ENCODE measurements at places on chromosomes 1 and 21.
A peak's percentile ranks its signal among the peaks of the same experiment; 100 is the strongest.

DNA sequence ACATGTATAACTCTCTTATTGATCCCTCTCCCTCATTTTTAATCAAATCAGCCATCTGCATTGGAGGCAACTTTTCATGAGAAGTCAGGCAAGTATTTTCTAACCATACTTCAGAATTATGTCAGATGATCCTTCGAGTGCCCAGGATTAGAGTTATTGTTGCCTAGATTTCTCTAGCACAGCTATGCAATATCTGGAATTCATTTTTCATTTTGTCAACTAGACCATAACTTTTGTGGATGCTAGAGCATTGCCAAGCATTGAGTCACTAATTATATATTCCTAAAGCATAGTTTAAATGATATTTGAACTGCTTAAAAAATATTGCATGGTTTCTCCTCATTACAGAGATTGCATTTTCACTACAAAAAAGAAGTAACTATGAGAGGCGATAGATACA lies 21.2 kb downstream of the HFM1 start:
- DNase-seq = no peak

GRCh38 chr1:148290881-148291280 lies 138.8 kb upstream of the NBPF11 start:
- DNase-seq = no peak

DNA sequence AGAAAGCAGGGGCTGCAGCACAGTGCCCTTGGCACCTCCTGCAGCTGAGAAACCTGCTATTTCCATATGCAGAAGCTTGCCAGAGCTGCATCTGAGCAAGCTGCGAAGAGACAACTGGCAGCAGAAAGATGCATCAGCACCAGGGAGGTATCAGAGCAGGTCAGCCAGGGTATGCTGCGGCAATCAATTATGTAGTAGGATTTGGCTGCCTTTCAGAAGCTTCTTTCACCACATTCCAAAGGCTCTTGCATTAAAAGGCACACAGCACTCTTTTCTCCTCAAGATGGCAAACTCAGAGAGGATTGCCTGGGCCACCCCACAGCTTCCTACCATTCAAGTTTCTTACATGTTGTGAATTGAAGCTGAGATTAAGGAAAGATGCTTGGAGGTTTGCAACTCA lies 47.6 kb upstream of the RAP1A start:
- peak; percentile 79 for DNase-seq

DNA sequence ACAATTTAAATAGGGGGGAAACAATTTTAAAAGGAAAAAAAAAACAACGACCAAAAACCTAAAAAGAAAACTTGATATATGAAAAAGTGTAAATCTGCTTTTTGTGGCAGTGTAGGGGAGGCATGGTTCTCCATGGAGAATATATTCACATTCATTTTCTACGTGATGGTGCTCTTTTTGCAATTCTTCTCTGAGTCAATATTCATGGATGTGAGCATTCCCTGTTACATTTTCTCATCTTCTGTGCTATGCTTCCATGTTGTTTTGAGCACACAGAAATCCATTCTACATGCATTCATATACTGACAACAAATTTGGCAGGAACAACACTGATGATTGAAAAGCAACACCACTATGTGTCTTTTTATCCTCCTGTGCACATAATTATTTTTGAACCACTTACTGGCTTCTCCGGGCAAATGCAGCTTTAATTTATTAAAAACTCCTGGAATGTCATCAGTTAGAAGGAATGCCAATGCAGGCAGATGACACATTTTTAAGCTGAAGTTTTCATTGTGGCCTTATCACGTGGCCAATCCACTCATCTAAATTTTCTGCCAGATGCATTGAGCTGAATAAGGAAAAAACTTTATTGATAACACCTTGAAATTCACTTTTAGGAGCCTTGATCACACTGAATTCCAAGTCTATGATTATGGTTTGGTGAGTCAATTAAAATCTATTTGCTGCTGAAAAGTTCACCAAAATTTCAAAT lies 590.6 kb downstream of the NUF2 start:
- no peak for DNase-seq

DNA sequence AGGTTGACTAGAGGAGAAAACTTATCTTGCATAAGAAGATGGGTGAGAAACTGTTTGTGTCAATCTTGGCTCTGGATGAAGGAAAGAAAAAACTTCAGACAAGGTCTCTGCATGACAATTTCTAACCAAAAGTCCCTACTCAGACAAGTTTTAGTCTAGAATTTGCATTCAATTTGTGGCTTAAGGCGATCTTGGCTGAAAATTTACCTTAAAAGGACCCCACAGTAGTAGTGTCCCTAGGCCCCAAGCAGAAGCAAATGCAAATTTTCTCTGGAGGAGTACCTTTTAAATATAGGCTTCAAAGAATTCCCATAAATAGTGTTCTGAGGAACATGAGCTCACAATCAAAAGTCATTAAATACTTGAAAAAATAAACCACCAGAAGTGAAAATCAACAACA lies 17.6 kb upstream of the TMEM125 start:
- DNase-seq = no peak

DNA sequence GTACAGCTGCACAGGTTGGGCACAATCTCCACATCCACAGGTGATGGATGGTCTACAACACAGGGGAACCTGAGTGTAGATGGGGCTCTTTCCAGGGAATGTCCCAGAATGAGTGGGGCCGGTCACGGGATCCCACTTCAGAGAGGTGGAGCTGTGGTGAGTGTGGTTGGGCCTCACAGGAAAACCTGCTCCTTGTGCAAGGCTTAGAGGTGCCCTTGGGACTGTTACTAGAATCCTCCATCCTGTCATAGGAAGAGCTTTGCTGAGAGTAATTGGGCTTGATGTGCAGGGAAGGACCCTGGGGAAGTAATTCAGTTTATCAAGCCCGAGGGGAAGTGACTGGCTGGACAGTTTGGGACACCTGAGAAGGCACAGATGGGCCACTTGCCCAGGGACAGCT lies 137.9 kb downstream of the ZSCAN20 start:
- no peak for DNase-seq

GRCh38 chr1:209870151-209870831 lies 42.5 kb downstream of the UTP25 start:
- no peak for DNase-seq

DNA sequence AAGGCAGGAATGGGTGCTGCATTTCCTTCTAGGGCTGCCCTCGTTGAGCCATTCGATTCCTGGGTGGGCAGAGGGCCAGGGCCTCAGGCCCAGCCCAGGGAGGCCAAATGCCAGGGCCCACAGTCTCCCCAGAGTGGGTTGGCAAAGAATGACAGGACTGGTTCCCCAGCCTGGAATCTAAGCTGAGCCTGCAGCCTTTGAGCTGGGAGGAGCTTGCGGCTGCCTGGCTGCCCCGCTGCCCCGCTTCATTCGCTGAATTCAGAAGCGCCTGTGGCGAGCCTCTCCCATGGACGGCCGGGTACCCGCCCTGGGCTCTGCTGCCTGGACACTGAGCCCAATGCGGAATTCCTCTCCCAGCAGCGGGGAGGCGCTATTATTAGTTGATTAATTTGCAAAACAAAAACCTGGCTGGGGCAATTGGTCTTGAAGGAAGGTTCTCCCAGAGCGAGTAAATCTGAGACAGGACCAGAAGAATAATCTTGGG lies 32.3 kb upstream of the TARDBP start:
- DNase-seq = peak; percentile 96

DNA sequence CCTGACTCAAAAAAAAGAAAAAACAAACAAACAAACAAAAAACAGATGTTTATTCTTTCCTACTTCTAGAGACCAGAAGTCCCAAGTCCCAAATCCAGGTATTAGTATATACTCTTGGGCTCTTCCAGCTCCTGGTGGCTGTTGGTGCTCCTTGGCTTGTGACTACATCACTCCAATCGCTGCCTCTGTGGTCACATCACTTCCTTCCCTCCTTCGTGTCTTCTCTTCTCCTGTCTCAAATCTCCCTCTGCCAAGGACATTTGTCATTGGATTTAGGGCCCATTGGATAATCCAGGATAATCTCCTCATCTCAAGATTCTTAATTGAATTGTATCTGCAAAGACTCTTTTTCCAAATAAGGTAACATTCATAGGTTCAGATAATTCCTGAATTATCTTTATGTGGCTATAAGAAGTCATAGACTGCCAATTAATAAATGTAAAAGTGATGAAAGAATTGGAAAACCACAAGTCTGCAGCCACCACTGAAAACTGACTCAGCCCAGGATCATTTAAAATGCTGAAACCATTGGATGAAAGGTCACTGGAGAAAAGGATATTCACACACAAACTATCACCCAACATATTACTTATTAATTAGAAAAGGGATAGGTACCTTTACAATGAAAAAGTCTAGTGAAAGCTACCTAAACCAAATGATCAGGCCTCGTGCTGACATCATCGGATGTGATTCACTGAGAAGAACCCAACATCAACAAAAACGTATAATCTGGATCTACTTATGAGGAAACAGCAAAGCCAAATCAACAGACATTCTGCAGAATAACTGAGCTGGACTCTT lies 67.1 kb downstream of the ZNF281 start:
- no peak for DNase-seq

DNA sequence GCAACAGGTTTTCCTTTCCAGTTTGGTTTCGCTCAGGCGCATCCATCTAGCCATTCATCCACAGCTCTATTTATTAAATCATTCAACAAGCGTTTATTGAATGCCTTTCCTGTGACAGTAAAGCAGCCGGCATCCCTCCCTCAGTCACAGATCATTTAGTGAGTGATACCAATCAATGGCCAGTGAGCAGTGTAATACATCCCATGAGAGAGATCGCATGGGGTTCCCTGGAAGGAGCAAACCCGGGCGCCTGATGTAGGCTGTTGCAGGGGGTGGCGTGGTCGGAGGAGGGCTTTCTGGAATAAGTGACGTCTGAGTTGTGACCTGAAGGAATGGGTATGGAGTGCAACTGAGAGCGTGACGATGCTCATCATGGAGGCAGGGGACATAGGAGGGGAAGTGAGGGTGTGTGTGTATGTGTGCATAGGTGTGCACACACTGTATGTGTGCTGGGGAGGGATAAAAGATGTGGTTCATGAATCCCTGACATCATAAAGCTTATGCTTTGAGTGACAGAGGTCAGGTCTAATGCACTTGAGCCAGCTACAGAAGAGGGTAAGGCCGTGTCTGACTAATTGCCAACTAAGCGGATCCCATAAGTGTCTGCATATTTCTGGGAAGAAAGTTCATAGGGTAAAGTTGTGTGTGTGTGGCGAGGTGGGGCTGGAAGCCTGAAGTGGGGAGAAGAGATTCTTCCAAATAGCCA lies 6.6 kb downstream of the FCMR start:
- no peak for DNase-seq

GRCh38 chr1:234989479-234990327 lies 138.9 kb downstream of the TOMM20 start:
- DNase-seq = no peak

GRCh38 chr1:51190961-51191360 lies 45.1 kb upstream of the RNF11 start:
- DNase-seq = no peak

GRCh38 chr1:14265495-14265894 lies 333.0 kb upstream of the KAZN start:
- DNase-seq = no peak

DNA sequence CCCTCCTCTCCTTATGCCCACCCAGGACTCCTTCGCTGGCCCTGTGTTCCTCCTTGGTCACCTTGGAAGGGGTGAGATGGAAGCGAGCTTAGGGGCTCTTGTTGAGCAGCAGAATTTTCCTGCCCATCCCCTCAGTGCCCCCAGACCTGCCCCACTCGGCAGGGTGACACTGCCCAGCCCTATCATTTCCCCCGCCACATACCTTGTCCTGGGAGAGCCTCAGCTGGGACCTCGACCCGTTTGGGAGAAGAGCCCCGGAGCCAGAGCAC lies 1.4 kb upstream of the FNDC5 start:
- DNase-seq = no peak

DNA sequence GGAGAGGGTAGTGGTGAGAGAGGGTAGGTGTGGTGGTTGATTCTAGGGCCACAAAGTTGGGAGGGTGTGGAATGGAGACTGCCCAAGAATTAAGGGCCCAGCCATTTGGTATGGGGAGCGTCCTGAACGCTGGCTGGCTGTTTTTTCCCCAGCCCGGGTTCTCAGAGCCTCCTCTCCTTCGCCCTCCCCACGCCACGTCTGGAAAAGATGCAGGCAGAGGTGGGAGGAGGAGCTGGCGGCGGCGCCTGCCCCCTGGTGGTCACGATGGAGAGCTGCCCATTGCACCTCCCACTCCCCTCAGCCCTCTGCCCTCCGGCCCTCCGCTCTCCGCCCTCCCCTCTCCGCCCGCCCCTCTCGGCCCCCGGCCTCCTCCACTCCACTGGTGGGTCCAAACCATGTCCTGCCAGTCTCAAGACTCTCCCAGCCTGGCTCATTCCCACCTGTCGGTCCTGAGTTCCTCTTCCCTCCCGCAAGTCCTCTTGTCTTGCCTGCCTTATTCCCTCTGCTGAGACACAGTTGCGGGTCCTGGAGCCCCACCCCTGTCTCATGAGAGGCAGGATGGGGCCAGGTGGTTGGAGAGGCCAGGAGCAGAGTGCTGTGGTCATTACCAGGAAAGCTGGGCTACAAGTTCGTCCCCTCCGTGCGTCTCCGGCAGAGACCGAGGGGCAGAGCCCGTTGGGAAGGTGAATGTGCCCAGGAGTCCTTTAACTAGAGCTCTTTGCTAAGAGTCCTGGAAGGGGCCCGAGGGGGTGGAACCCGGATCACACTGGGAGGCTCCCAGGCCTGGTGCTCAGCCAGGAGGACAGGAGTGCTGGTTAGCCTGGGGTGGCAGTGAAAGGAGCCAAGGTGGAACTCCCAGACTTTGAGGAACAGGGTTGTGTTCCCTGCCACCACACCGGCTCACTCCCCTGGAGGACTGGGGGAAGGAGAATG lies 22.6 kb downstream of the ETNK2 start:
- peak; percentile 88 for DNase-seq

- DNase-seq = peak; percentile 86
Measured at GRCh38 chr21:15065392-15066122, 757 bp upstream of the NRIP1 start.

DNA sequence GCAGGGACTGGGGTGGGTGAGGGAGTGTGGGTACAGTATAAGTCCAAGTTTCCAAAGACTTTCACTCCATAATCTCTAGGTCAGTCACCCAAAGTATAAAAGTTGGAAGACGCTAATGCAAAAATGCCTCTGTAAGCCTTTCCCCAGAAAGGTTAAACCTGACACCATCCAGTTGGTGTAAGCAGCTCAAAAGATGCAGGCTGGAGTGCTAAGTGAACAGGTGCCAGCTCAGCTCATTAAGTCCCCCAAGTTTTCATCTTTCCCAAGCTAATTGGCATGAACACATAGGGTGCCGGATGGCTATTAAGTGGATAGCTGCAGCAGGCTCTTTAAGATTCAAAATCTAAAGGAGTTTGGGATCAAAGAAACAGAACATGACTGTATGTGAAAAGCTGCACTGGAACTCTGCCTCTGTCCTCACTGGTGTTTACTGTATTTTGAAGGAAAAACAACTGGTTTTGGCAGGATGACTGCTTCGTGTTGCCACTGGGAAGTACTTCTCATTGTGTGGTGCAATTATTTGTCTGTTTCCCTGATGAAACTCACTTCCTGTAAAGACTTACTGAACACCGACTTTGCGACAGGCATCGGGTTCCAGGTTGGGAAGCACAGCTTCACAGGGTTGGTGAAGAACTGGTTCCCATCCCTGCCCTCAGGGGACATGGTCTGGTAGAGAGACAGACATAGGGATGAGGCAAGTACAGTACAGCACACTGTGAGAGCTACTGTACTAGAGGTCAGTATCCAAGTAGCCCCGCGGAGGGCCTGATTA lies 152.7 kb downstream of the DAB1 start:
- peak; percentile 21 for DNase-seq

Measured in astrocyte of the hippocampus (primary cell).